ENCODE measurements at places on chromosomes 6 and 20. TPM values are rescaled to one million over a fixed set of nuclear protein-coding genes. Genes with fewer than 3 reads are reported as not detected.

ARMH2 gene
- total RNA-seq, result not detected

DNA sequence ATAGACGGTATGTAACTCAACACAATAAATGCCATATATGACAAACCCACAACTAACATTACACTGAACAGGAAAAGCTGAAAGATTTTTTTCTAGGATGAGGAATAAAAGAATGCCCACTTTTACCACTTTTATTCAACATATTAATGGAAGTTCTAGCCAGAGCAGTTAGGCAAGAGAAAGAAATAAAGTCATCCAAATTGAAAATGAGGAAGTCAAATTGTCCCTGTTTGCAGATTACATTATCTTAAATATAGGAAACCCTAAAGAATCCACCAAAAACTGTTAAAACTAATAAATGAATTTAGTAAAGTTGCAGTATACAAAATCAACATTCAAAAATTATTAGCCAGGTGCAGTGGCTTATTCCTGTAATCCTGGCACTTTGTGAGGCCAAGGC is 24.6 kb upstream of the ADGB start:
- DNase-seq, result no peak

DNA sequence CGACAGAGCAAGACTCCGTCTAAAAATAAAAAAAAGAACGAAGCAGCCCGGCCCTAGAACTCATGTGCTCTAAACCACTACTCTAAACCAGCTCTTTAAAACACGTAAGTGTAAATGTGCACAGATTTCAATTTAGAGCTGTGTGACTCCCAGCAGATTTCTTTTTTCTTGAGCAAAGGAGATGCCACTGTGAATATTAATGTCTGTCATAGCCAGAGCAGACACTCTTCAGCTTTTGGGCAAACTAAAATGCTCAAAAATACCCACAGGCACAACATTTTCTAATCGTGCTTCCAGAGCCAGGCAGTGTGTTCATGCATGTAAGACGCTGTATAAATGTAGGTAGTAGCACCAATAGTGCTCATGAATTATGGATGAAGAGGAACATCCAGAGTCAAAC is 218.9 kb upstream of the PLCB4 start:
- no peak for DNase-seq

GRCh38 chr20:50237349-50237748 is 46.7 kb downstream of the CEBPB start:
- DNase-seq, result no peak

GRCh38 chr20:5688431-5688972 is 61.7 kb upstream of the SHLD1 start:
- DNase-seq, result no peak

GRCh38 chr6:128079021-128079420 is 178.2 kb upstream of the THEMIS start:
- no peak for DNase-seq

DNA sequence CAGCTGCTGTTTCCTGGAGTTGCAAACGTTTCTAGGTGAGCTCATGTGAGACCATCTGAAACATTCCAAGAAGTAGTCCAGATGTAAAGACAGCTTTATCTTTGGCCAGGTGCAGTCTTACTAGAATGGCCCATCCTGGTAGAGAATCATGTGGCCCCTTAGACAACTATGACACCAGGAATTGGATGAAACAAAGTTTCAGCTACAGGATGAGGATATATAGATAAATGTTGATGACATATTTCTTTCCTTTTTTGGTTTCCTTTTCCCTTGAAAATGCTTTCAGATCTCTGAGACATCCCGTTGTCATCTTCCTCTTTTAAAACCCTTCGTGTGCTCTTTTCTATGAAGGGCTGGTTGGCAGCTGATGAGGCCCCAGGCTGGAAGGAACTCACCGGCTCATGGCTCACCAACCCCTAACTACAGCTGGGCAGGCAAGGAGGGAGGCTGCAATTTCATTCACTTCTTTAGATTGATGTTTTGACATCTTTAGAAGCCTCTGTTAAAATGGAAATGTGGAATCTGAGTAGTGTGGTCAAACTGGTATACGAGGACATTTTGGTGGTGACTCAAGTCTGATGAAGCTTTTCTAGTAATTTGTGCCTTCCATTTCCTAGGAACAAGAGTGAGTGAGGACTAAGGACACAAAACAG is 167.9 kb upstream of the TNFAIP3 start:
- DNase-seq, result no peak

DNA sequence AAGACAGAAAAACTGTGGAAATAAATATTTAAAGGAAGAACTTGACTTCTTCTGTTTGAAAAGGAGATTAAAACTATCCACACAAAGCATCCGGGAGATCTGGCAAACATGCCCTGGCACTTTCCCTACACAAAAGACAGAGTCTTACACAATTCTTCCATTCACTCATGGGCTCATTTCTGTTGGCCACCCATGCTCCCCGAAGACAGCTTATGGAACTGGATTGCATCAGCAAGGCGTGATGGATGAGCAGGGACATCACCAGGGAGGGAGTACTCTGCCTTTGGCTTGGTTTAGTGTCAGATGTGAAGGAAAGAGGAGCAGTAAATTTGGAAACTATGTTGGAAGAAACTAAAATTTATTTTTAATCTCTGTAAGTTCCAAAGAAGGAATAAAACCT is 379.3 kb downstream of the CD109 start:
- DNase-seq, result no peak

TSBP1 gene
- total RNA-seq, result not detected

DNA sequence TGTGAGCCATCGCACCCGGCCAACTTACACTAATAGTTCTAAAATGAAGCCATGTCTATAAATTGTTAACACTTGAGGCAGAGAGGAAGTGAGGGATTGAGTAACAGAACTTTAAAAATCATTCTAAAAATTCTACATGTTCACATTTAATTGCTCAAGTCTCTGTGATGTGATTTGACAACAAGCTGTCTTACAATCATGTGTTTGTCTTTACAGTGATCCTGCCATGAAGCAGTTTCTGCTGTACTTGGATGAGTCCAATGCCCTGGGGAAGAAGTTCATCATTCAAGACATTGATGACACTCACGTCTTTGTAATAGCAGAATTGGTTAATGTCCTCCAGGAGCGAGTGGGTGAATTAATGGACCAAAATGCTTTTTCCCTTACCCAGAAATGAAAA is 23.6 kb downstream of the GTF2H5 start:
- DNase-seq, result no peak

NKX2-2 gene
- not detected for total RNA-seq

DNA sequence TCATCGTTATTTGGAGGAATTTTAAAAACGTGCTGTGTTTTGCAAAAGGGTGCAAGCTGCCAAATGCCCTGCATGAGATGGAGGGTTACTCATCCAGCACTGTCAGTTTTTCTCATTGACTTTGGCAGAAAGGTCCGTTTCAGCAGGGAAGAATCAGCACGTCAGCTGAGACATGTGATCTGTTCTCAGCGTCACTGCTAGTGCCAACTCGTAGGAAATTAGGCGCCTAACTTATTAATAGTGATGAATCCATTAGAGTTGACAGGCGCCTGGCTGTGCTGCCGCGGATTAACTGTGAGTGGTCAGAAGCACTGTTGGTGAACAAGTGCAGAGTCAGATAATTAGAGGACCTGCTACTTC is 175.5 kb upstream of the FOXQ1 start:
- DNase-seq, result no peak

GRCh38 chr20:19761841-19762240 is 3.8 kb downstream of the RIN2 start:
- no peak for DNase-seq

DNA sequence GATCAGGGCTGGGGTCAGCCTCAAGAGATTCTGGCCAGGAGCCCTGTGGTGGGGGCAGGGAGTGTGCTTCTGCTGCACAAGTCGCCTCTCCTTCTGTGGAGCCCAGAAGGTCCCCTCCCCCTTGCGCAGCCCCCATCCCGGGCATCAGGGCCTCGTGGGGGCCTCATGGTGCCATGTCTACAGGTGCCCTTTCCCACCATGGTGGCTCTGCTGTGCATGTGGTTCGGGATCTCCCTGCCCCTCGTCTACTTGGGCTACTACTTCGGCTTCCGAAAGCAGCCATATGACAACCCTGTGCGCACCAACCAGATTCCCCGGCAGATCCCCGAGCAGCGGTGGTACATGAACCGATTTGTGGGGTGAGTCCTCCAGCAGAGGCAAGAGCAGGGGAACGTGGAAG is 48.1 kb downstream of the TM9SF4 start:
- DNase-seq, result no peak

- DNase-seq, result no peak
Observed at GRCh38 chr6:121503589-121503991, 68.1 kb downstream of the GJA1 start.

DNA sequence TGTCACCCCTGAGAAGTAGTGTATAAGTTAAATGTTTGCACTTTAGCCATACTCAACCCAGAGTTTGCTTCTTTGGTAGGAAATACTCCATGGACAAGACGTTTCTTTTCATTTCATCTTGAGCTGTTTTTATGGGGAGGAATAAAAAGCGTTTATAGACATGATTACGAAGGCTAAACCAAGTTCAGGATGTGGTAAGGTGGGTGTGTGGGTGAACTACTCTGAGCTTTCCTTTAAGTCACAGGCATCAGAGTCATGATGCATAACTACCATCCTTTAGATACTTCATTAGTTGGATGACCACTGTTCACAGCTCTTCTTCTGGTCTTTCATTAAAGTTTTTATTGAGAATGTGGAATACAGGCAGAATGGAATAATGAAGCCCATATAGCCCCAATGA is 48.9 kb downstream of the EBF4 start:
- no peak for DNase-seq

DNA sequence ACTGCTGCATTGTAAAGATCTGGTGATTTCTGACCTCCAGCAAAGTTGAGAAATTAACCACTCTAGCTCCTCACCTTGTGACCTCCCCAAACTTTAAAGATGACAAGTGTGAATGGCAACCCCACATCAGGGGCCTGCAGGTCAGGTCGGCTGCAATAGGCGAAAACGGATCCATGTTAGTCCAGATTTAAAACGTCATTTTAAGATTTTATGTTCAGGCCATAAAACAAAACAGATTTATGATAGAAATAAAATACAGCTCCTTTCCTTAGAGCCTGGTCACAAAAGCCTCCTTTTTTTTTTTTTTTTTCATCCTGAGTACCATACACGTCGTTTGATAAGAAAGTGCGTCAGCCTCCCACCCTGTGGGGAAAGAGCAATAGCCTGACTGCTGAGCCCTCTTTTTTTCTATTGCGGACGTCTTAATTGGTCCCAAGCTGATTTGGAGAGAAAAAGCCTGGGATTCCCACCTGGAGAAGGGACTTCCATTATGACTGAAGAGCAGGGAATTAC is 519.2 kb upstream of the NOX3 start:
- DNase-seq, result no peak

NRSN1 gene
- total RNA-seq, result not detected

POM121L2 gene
- total RNA-seq, result not detected

ALDH8A1 gene
- 0.29 TPM for total RNA-seq

DNA sequence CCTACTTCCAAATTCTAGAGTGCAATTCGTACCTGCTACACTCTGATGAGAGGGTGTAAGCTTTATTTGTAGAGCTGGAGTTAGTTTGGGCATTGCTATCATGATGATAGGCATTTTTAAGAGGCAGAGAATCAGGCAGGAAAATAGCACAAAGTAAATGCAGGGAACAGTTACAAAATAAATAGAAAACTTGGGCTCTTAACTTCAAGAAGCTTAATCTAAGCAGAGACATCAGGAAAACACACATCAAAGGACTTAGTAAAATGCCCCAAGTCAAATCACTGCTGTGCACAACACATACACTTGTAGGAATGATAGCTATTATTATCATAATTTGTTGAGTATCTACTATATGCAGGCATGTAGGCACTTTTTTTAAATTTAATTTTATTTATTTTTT is 381.2 kb downstream of the CD83 start:
- no peak for DNase-seq

CARMIL1 gene
- total RNA-seq, result 1.2 TPM

- DNase-seq, result no peak
Observed at GRCh38 chr6:122861594-122861993, 72.5 kb downstream of the SMPDL3A start.

- DNase-seq, result peak; percentile 10
Observed at GRCh38 chr6:54717849-54718455, 128.6 kb upstream of the FAM83B start.

LCA5 gene
- 0.11 TPM for total RNA-seq

DNA sequence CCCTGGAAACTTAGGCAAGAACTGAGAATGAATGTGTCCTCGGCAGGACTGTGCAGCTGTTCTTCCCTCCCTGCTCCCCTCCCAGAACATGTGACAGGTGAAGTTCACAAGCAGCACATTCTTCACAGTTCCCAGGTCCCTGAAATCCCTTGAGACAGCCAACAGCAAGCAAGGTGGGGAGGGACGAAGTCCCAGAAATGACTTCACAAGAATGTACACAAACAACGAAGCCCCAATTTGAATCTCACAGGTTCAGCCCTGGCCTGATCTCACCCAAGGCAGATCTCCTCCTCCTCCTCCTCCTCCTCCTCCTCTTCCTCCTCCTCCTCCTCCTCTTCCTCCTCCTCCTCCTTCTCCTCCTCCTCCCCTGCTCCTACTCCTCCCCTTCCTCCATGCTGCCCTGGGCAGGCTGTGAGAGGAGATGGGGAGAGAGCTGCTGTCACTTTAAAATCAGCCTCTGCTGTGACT is 32.4 kb downstream of the WRNIP1 start:
- no peak for DNase-seq

GRCh38 chr6:73854998-73855718 is 159.2 kb downstream of the CD109 start:
- no peak for DNase-seq

DNA sequence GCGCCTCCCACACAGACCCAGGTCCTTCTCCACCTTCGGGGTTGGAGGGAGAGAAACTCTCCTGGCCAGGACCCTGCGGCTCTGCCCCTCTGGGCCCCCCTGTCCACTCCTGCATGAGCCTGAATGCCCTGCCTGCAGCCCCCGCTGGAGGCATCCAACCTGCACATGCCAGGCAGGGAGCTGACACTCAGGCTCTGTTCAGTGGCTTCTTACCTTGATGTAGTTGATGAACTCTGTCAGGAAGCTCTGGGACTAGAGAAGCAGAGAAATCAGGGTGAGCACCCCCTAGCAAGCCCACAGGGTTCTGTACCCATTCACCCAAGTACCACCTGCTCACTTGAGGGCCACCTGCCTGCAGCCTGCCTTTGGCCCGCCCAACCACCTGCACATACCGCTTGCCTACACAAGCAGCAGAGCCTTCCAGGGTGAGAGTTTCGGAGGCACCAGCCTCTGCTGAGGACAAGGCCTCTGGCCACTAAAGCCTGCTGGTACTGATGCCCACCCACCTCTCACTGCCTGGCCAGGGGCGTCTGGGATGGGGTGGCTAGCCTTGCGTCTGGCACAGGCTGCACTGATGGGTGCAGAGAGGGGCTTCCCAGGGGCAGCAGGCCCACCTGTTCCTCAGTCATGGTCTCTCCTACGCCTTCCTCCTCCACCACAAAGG is 9.7 kb downstream of the DDRGK1 start:
- no peak for DNase-seq

GLP1R gene
- 0.16 TPM for total RNA-seq

CSTF1 gene
- 47.3 TPM for total RNA-seq

NHLRC1 gene
- 0.28 TPM for total RNA-seq

CCN6 gene
- 0.43 TPM for total RNA-seq

DNA sequence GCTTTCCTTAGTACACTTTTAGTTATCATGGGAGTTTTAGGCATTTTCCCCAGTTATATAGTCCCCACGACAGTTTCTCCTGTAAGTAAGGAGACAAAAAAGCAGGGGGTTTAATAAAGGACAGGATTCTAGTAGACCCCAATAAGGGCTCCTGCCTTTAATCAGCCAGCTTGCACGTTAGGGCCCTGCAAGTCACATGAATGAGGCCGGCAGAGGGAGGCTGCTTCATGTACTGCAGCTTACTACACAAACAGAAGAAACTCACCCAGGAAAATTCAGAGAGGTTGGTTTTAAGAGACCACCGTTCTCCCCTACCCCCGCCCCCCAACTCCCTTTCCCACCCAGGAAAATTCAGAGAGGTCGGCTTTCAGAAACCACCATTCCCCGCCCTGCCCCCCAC is 229.7 kb upstream of the MOCS1 start:
- no peak for DNase-seq

Measured in activated T-cell treated with anti-CD3 and anti-CD28 coated beads, Interleukin-2, amount 50 U/mL, for 4 hours (primary cell).